ENCODE measurements at places on chromosomes 16 and 17. TPM values are rescaled to one million over a fixed set of nuclear protein-coding genes. Genes with fewer than 3 reads are reported as not detected.

The SREBF1 gene
- total RNA-seq = 57.2 TPM

The DRC3 gene
- total RNA-seq = 2.3 TPM

The IGSF6 gene
- total RNA-seq = not detected

The PHOSPHO1 gene
- 1.1 TPM for total RNA-seq

The RPTOR gene
- total RNA-seq = 34.4 TPM

The SPN gene
- not detected for total RNA-seq

The ACSM3 gene
- total RNA-seq = 3.9 TPM

The RASD1 gene
- 6.2 TPM for total RNA-seq

The PITPNM3 gene
- total RNA-seq = 1.5 TPM

The RAP1GAP2 gene
- total RNA-seq = 36.5 TPM

The RAB40C gene
- 17.5 TPM for total RNA-seq

The USH1G gene
- total RNA-seq = 0.13 TPM

The ZNF469 gene
- 8.0 TPM for total RNA-seq

The SMIM36 gene
- not detected for total RNA-seq

The PRR15L gene
- total RNA-seq = 3.0 TPM

The CRYM gene
- total RNA-seq = 2.1 TPM

The CACNG5 gene
- total RNA-seq = not detected

The SLC2A4 gene
- total RNA-seq = 0.69 TPM

The TAC4 gene
- total RNA-seq = not detected

The PRSS33 gene
- total RNA-seq = not detected

The C17orf58 gene
- 18.5 TPM for total RNA-seq

The HSPB9 gene
- not detected for total RNA-seq

Data from A549 treated with dexamethasone at 1 μM for 4 hours (cell line).